ENCODE measurements at places on chromosomes 12 and 14. TPM values are rescaled to one million over a fixed set of nuclear protein-coding genes. Genes with fewer than 3 reads are reported as not detected.

Gene MMP17
- total RNA-seq: 2.0 TPM

Gene FOXN4
- total RNA-seq: not detected

Gene KRT80
- 0.22 TPM for total RNA-seq

Gene FZD10
- total RNA-seq: not detected

Gene MANSC4
- not detected for total RNA-seq

Gene RAD9B
- total RNA-seq: 0.11 TPM

Gene PLD4
- 0.65 TPM for total RNA-seq

Gene REP15
- 0.65 TPM for total RNA-seq

Gene MYF5
- total RNA-seq: not detected

Gene GTF2H3
- 16.5 TPM for total RNA-seq

Gene SLC5A8
- total RNA-seq: not detected

Gene PAH
- total RNA-seq: not detected

Gene SERPINA1
- total RNA-seq: 0.22 TPM

Gene PLEKHG3
- 92.0 TPM for total RNA-seq

Gene CAPS2
- total RNA-seq: 1.6 TPM

Gene PYGL
- total RNA-seq: 197 TPM

Gene CCDC175
- total RNA-seq: not detected

Gene ATL1
- 6.0 TPM for total RNA-seq

Gene KRT78
- not detected for total RNA-seq

Gene CCDC177
- total RNA-seq: not detected

Gene FAM222A
- 0.39 TPM for total RNA-seq

Gene KLRD1
- 1.6 TPM for total RNA-seq

Gene ADSS1
- 5.9 TPM for total RNA-seq

Gene CLEC1B
- 0.33 TPM for total RNA-seq

Gene LRCOL1
- total RNA-seq: not detected

Gene DAO
- total RNA-seq: not detected

Gene INSM2
- under 0.01 TPM for total RNA-seq

Gene E2F7
- 3.8 TPM for total RNA-seq
